ENCODE measurements at places on chromosomes 7 and 10. TPM values are rescaled to one million over a fixed set of nuclear protein-coding genes. Genes with fewer than 3 reads are reported as not detected.

FAM237B gene
- total RNA-seq: not detected

C10orf53 gene
- not detected for total RNA-seq

LIPM gene
- total RNA-seq: not detected

BET1 gene
- total RNA-seq: 27.6 TPM
